ENCODE measurements at places on chromosomes 11 and 22. TPM values are rescaled to one million over a fixed set of nuclear protein-coding genes. Genes with fewer than 3 reads are reported as not detected.

CARD18 gene
- not detected for total RNA-seq

PLXNB2 gene
- total RNA-seq, result 22.1 TPM

PHETA2 gene
- total RNA-seq, result 0.97 TPM

ATG2A gene
- 17.1 TPM for total RNA-seq

RBM4 gene
- 108 TPM for total RNA-seq

SCN2B gene
- not detected for total RNA-seq

SLC17A6 gene
- not detected for total RNA-seq

TBX10 gene
- not detected for total RNA-seq

EXPH5 gene
- total RNA-seq, result 2.9 TPM

OR52N4 gene
- total RNA-seq, result 0.47 TPM

UPK3A gene
- not detected for total RNA-seq

BCO2 gene
- total RNA-seq, result 0.97 TPM

NLRP10 gene
- total RNA-seq, result not detected

MMP13 gene
- not detected for total RNA-seq

C11orf87 gene
- not detected for total RNA-seq

SCUBE2 gene
- not detected for total RNA-seq

FXYD6 gene
- total RNA-seq, result not detected

OR5D18 gene
- not detected for total RNA-seq

CEP164 gene
- 25.5 TPM for total RNA-seq

RANGAP1 gene
- total RNA-seq, result 150 TPM

OR51E2 gene
- total RNA-seq, result not detected

OR52J3 gene
- not detected for total RNA-seq

OVCH2 gene
- total RNA-seq, result not detected

C22orf42 gene
- total RNA-seq, result not detected

DGAT2 gene
- total RNA-seq, result 1.8 TPM

HEPHL1 gene
- total RNA-seq, result not detected

F2 gene
- not detected for total RNA-seq

IRAG1 gene
- total RNA-seq, result not detected

DCDC1 gene
- not detected for total RNA-seq

TSPAN32 gene
- 4.9 TPM for total RNA-seq

SLC29A2 gene
- total RNA-seq, result 11.8 TPM

PMM1 gene
- 29.9 TPM for total RNA-seq

MMP1 gene
- not detected for total RNA-seq

HOATZ gene
- total RNA-seq, result not detected
